ENCODE measurements at places on chromosomes 1 and 21.

DNA sequence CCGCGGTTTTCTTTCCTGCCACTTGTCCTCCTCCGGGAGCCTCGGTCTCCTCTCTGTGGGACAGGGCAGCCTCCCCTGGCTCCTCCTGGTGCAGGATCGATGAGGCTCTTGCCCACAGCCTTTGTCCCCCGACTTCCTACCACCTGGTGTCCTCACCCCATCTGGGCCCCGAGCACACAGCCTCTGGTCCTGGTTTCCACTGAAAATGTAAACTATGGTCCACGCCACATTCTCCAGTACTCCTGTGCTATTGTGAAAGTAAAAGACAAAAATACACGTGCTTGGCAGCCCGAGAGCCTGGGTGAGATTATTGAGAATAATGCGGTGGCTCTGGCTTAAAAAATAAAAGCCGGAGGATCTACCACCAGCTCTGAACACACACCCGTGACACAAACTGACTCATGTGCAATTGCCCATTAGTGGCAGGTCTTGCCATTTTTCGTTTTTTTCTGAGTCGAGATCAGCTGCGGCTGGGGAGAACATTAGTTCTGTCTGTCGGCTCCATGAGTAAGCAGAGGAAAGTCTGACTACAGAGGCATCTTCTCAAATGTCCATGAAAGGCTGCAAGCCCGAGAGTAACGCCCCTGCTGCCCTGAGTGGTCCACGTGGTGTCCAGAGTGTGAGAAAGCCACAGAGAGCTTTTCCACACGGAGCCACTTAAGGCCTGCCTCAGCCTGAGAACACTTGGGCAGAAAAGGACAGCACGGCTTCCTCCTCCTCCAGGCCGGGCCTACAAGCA is 5.7 kb upstream of the COL6A2 start:
- no peak for DNase-seq

DNA sequence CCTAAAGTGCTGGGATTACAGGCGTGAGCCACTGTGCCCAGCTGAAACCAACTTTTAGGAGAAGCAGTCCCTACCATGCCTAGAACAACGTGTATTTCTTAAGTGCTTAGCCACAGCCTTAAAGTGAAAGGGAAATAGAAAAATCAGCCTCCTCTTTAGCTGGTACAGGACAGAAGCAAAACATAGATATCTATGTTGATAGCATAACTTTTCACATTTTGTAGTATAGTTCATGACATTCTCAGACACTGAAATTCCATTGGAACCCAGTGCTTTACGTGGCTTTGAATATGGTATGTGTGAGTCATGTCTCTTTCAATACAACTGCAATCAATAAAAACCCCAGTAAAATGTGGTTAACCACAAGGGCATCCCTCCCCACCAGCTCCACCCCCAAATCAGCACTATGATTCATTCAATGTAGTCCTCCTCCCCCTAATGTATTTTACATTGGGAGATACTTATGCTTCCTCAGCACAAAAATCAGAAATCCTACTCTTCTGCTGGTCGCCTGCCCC is 32.1 kb downstream of the TGFB2 start:
- peak; percentile 77 for DNase-seq

GRCh38 chr21:35954066-35954465 is 106.3 kb downstream of the SETD4 start:
- DNase-seq: no peak

DNA sequence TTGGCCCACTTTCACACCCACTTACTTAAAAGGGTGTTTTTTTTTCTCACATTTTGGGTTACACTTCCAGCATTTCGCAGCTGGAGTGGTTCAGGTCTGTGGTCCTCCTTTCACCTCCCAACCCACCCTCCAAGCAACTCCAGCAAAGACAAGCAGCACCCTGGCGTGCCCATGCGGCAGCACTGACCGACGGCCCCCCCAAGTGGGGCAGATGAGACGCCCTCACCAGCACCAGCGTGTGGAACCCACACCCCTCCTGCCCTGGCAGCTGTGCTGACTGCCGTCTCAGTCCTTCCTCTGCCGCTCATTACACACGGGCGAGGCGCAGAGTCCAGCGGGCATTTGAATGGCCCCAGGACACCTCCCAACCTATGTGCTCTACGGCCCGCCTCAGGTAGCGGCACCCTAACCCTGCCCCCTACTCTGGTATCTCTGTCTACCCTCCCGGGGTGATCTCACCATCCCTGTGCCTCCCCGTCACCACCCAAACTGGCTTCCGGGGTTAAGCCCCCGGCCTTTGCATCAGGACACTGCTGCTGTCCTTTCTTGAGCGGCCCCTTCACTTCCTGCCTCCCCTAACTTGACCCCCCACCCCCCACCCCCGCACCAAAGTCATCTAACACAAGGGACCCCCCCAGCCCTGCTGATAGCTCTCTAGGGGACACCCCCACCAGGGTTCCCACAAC is 10.9 kb downstream of the LSS start:
- DNase-seq: no peak

- no peak for DNase-seq
Observed at GRCh38 chr21:26210614-26211013, 40.0 kb upstream of the APP start.
